ENCODE measurements at places on chromosomes 12 and 14. TPM values are rescaled to one million over a fixed set of nuclear protein-coding genes. Genes with fewer than 3 reads are reported as not detected.

- no peak for DNase-seq
Observed at GRCh38 chr14:63413009-63413408, 94.3 kb upstream of the GPHB5 start.

The RAD9B gene
- total RNA-seq: 0.47 TPM

DNA sequence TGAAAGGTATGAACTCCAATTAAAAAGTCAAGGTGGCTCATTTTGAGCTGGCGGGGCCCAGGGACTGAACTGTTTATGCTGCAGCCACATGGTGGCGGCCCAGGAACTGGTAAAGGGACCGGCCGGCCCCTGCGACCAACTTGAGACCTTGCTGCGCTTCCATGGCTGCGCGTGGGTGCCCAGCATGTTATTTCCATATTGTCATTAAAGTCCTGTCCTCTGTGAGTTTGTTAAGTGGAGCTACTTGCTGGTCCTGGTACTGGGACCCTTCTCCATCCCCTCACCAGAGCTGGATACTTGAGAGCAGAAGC lies 62.3 kb downstream of the BEGAIN start:
- peak; percentile 32 for DNase-seq

GRCh38 chr12:108589028-108589839 lies 8.7 kb downstream of the TMEM119 start:
- no peak for DNase-seq

DNA sequence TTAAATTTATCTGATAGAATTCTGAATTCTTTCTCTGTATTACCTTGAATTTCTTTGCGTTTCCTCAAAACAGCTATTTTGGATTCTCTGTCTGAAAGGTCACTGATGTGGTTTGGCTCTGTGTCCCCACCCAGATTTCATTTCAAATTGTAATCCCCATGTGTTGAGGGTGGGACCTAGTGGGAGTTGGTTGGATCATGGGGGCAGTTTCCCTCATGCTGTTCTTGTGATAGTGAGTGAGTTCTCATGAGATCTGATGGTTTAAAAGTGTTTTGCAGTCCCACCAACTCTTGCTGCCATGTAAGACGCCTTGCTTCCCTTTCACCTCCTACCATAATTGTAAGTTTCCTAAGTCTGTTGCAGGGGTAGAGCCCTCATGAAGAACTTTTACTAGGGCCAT lies 34.1 kb upstream of the OR6J1 start:
- DNase-seq: no peak

GRCh38 chr12:49972129-49972528 lies 618 bp upstream of the AQP6 start:
- no peak for DNase-seq

The CPNE6 gene
- total RNA-seq: not detected

DNA sequence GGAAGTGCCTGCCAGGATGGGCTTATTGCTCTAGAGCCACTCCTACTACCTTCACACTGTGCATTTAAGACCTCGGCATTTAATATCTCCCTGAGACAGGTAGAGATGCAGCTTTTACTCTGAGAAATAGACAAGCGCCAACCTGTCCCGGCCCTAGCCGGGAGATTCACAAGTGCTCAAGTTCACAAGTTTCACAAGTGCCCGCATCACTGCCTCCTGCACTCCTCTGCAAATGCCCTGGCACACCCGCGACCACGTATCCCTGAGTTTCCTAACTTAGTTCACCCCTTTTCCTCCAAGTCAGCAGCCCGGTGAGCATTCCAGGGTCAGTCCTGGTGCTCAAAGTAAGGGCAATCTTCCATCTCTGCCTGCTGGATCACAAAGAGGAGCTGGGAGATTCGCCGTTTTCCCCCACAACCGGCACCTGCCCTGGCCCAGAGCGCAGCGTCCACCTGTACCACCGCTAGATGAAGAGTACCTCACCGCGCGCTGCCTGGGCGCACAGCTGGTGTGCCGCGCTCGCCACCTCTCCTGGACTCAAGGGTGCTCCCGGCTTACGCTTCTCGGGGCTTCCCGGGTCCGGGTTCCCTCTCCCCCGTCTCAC lies 5.0 kb upstream of the SLC38A4 start:
- DNase-seq: no peak

- no peak for DNase-seq
Observed at GRCh38 chr12:56081393-56082347, 1.7 kb downstream of the ERBB3 start.

- DNase-seq: no peak
Observed at GRCh38 chr12:95591731-95592130, 40.5 kb upstream of the USP44 start.

GRCh38 chr14:100904307-100905087 lies 975 bp upstream of the RTL1 start:
- DNase-seq: no peak

DNA sequence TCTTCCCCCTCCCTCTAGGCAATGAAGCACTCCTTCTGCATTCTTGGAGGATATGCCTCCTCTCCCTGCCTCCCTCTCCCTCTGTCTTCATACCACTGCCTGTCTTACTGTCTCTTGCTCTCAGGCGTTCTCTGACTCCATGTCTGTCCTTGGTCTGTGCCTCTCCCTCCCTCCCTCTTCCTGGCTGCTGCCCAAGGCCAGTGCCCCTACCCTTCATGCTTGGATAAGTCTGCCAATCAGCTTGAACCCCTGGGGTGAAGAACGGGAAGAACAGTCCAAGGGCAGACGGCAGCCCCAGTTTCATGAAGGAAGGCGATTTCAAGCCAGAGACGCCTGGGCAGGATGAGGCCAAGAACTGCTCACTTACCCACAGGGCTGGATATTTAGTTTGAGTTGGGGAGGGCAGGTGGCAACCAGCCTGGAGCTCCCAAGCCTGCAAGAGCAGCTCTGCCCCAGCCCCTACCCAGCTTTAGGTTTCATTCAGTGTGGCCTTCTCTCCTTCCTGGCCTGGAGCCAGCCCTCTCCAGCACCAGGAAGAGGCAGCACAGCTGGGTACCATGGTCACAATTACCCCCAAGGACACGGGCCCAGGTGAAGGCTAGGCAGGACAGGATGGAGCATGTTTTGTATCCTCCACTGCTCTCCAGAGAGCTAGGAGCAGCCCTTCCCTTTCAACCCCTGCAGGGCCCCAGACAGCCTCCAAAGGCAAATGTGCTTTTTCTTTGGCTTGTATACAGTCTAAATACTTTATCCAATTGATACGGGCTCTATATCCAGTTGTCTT lies 35.8 kb upstream of the LTBP2 start:
- DNase-seq: peak; percentile 54

The RPS6KA5 gene
- total RNA-seq: 11.8 TPM

GRCh38 chr14:68741839-68742470 lies 50.9 kb downstream of the ZFP36L1 start:
- DNase-seq: no peak

The ADCY6 gene
- total RNA-seq: 21.9 TPM

The PIANP gene
- not detected for total RNA-seq

The CCT2 gene
- 104 TPM for total RNA-seq

The EID3 gene
- 2.9 TPM for total RNA-seq

The HPD gene
- not detected for total RNA-seq

- DNase-seq: no peak
Observed at GRCh38 chr12:124310785-124311184, 15.9 kb downstream of the RFLNA start.
